Activated T-helper 9 cell treated with anti-CD3 and anti-CD28 coated beads, Interleukin-2, amount 50 U/mL, for 16 hours (primary cell): ENCODE measurements at places on chromosomes 4 and X.

DNA sequence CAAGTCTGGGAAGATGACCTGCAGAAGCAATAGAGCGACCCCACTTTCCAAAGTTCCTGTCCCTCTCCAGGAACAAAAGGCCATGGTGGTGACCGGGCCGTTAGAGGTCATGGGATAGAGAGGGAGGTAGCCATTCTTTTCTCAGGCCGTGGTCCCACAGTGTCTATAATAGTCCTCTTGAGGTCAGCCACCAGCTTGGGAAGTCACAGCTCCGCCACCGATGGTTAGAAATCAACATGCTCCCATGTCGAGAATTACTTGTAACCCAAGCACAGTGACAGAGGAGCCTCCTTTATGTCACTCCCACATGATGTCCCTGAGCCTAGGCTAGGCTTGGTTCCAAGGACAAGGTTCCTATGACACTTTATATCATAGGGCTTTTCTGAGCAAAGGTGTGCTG lies 48.3 kb upstream of the CBR4 start:
- no peak for DNase-seq

- DNase-seq = no peak
Observed at GRCh38 chr4:84146300-84146959, 352.7 kb downstream of the NKX6-1 start.

GRCh38 chr4:162234595-162234994 lies 70.8 kb upstream of the FSTL5 start:
- DNase-seq = no peak

DNA sequence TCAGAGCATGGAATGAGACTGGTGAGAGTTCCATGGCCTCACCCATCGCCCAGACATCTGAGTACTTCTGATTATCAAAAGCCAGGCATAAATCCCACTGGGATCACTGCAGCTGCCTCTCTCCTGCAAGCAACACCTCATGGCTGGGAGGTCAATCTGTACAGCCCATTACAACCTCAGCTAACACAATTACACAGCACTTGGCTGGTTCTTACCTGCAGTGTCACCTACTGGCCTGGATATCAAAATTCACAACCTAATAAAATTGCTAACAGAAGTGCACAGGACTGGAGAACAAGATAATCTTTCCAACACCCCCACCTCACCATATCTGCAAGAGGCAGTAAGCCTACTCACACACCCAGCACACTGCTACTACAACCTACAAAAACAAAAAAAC lies 341.7 kb upstream of the NDST3 start:
- DNase-seq = no peak

DNA sequence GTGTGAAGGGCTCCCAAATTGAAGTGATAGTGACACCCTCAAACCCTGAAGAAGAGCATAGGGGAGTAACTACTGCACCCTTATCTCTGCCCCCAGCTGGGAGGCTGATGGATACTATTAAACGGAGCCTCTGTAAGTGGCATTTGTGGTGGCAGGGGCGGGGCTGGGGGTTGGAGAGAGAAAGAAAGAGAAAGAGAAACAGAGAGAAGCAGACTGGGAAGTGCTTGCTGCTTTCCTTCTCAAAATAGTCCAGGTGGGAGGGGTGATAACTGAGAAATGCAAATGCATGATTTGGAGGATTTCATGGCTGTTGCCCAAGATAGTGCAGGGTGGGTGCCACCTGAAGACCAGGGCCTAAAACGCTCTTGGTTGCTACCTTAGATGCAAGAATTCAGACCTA lies 253.5 kb upstream of the GATB start:
- DNase-seq = peak; percentile 25

GRCh38 chr4:182863501-182863900 lies 53.7 kb downstream of the DCTD start:
- no peak for DNase-seq

DNA sequence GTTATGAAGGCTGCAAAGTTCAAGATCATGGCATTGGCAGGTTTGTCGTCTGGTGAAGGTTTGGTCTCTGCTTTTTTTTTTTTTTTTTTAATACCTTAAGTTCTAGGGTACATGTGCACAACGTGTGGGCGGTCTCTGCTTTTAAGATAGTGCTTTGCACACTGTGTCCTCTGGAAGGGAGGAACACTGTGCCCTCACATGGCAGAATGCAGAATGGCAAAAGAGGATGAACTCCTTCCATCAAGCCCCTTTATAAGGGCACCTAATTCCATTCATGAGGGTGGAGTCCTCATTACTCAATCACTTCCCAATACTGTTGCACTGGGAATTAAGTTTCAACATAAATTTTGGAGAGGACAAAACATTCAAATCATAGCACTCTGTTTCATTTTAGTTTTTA lies 101.4 kb downstream of the GLRA2 start:
- no peak for DNase-seq

GRCh38 chrX:65932173-65933084 lies 107.5 kb downstream of the VSIG4 start:
- no peak for DNase-seq

DNA sequence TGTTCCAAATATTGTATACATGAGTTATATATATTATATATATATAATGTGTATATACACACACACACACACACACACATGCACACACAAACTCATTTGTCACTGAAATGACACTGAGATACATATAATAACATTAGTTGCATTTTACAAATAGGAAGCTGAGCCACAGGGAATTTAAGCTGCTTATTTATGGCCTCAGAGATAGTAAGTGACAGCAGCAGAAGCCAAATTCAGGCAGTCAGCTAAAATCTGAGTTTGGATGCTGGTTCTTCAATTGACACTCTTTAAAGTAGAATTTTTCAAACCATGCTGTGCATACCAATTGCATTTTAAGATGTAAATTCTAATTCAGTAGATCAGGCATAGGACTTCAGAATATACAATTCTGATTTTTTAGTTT lies 163.3 kb upstream of the CTSO start:
- no peak for DNase-seq

DNA sequence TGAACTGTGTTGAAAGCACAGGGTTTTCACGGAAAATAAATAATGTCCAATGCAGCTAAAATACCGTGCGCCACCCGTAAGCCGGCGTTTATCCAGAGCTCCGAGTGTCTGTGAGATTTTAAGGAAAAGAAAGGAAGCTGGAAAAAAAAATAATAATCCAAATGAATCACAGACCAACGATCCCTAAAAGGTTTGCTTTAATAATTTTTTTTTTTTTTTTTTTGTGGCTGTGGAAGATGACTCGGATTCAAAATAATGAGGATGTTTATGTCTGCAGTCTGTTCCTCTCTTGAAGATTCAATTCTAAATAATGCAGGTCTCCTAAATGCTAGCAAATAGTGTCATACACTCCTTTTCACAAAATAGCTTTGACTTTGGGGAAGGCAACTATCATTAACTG lies 84.6 kb upstream of the PPP2R3B start:
- no peak for DNase-seq

- DNase-seq = no peak
Observed at GRCh38 chr4:87910795-87911194, 64.7 kb upstream of the SPP1 start.

- no peak for DNase-seq
Observed at GRCh38 chr4:99934891-99935290, 11.5 kb downstream of the DNAJB14 start.

DNA sequence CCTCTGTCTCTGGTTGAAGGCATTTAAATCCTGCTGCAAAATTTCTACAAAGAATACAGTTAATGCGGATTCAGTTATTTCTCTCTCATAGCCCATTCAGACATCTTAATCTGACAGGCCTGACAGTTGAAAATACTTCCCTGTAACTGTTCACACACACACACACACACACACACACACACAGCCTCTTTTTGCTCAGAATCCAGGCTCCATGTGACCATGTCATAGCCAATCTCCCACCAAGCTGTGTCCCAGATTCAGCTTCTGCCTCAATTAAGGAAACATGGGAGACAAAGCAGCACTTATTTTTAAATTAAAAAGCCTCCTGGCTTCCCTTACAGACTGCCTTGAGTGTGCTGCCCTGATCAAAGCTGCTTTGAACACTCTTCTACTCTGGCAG lies 49.3 kb upstream of the EFHC2 start:
- DNase-seq = no peak

GRCh38 chr4:39037941-39038340 lies 5.7 kb upstream of the TMEM156 start:
- no peak for DNase-seq

- DNase-seq = no peak
Observed at GRCh38 chrX:97844943-97845342, 961.2 kb downstream of the RPA4 start.

DNA sequence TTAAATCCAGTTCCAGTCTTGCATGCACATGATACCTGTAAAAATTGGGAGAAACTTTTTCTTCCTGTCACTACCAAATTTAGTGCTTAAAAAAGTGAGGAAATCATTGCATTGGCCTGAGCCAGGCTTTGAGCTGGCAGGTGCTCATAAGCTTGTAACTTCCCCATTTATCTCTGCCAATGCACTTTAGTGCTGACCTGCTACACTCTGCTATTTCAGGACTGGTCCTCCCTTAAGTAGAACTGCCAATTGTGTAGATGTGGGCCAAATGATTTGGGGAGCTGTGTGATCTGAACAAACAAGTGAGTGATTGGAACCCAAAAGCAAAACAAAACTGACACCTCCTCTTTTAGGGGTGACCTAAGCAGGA lies 51.8 kb downstream of the ZNF827 start:
- no peak for DNase-seq

DNA sequence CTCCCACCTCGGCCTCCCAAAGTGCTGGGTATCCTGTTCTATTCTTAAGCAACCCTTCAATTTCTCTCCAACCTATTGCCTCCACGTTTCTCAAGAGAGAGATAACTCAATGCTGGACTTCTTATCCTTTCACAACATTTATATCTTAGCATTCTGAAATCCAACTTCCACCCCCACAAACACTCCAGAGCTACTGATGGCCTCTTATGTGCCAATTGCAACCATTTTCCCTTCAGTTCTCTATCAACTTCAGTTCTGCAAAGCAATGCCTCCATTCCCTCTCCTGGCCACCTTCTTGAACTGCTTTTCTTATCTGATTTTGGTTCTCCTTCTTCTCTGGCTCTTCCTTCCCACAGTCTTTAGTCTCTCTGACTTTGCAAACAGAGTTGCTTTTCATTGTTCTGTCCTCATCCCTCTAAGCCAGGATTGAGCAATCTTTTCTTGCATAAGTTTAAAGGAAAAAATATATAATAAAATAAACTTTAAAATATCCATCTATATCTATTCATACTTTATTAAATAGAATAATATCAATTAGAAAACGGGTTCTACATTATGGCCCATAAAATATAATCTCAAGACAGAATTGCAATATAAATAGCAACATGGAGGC lies 3.6 kb upstream of the STBD1 start:
- DNase-seq = no peak

GRCh38 chrX:115387327-115387726 lies 97.8 kb downstream of the LUZP4 start:
- DNase-seq = no peak

DNA sequence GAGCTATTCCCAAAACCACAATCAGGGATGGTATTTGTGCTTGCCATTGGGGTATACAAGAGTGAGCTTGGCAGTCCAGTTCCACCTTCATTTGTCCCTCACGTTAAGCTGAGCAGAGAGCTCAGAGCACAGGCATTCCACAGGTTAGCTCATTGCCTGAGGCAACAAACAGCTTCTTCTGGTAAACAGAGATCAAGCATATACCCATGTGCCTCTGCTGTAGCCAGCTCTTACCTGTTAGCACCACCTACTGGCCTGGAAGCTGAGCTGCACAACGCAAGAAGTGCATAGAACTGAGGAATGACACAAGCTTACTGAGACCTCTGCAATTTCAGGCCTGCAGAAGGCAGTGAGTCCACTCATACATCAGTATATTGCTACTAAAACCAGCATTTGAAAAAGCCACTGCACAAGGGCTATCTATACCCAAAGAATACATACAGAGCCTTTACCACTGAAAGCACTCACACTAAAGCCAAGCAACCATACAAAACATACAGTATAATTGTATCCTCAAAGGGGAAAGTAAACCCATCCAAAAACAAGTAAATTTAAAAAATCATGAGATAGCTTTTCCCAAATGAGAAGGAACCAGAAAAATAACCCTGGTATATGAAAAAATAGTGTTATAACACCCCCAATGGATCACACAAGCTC lies 258.3 kb upstream of the GABRA2 start:
- DNase-seq = no peak

GRCh38 chrX:31546126-31546525 lies 474.3 kb upstream of the FTHL17 start:
- DNase-seq = no peak

DNA sequence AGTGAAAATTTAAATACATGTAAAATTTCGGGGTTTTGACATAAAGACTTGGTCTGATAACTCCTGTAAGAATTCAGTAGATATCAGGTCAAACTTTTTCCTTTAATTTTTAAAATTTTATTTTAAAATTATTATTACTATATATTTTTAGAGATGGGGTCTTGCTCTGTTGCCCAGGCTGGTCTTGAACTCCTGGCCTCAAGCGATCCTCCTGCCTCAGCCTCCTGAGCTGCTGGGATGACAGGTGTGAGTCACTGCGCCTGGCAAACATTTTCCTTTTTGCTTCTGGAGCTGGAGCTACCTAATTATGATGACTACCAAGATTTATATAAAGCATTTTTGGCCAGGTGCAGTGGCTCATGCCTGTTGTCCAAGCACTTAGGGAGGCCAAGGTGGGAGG lies 37.3 kb downstream of the KLHL15 start:
- no peak for DNase-seq

DNA sequence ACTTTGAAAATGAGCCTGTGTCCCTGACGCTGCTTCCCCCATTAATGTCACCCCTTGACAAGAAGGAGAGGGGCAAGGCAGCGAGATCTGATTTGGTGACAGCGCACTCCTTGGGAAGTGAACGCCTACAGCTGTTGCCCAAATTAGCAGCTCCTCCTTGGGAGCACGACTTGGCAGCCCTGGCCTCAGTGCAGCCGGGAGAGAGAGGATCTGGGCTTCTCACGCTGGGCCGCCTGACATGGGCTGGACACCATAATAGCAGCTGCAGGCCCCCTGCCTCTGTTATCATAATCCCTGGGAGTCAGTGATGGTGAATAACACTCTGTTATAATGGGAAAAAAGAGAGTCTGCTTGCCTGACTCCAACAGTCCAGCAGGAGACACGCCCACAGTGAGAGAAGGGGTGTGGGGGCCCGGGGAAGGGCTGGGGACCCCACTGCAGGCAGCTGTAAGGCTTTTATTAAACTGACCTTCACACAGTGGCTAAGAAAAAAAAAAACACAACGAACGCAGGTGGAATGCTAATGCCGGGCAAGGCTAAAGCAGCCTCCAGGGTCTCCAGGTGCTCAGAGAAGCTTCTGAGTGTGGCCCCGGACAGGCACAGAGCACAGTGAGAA lies 73.3 kb downstream of the PSAPL1 start:
- no peak for DNase-seq
